Natural killer cell (primary cell): ENCODE measurements at places on chromosomes 12 and 14. TPM values are rescaled to one million over a fixed set of nuclear protein-coding genes. Genes with fewer than 3 reads are reported as not detected.

The AKAP5 gene
- 16.3 TPM for total RNA-seq

The CMA1 gene
- not detected for total RNA-seq

DNA sequence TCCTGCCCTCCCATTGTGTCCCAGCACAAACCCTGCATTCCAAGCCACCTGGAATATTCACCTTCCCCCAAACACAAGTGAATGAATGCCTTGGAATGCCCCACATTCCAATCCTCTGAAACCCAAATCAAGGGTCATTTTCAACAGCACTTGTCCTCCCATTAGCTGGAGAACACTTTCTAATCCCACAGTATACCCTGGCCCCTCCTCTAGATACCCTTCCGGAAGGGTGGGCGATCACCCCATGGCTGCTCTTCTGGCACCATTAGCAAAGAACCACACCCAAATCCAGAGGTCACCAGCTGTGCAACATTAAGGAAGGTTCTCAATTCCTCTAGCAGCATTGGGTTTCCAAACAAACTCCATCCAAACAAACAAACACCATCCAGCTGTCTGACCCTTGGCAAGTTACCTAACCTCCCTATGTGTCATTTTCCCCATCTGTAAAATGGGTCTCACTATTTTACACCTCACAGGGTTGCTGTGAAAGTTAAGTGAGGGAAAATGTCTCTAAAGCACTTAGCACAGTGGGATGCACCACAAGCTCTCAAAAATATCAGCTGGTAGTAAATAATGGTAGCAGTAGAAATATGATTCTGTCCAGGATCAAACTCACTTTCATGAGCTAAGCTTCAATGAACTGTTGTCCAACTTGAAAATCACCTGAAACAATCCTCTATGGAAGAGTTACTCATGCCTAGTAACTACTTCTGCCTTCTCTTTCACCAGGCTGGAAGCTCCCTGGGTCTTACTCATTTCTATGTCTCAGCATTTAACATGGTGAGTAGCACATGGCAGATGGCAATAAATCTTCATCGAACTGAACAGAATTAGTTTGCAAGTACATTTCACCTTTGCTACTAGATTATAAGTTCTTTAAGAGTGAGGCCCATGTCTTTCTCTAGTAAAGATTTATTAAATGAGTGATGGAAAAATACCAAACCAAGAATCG lies 5.3 kb downstream of the NUAK1 start:
- DNase-seq, result no peak
- H3K4me1 ChIP-seq, result peaks cover 16% of the 10 kb centered on the region

DNA sequence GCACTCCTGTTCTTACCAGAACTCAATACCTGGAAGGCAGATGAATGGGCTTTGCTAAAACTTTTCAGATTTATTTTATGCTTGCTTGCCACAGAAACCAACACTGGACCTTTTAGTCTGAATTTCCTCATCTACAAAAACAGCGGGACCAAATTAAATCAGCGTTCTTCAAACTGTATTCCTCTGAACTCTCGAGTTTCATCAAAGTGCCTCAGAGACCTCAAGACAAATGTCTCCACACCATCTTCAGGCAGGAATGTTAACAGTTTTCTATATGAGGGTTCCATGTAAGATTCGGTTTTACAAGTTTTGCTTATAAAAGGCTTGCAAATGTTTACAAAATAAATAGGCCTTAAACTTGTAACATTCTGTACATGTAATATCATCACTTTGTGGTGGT lies 74.6 kb downstream of the MED13L start:
- no peaks in the 10 kb centered on the region for H3K4me1 ChIP-seq
- no peak overlapping the region for H3K27ac ChIP-seq
- DNase-seq, result no peak
- no peaks in the 10 kb centered on the region for H3K36me3 ChIP-seq
